ENCODE measurements at places on chromosomes 4 and X. TPM values are rescaled to one million over a fixed set of nuclear protein-coding genes. Genes with fewer than 3 reads are reported as not detected.

DNA sequence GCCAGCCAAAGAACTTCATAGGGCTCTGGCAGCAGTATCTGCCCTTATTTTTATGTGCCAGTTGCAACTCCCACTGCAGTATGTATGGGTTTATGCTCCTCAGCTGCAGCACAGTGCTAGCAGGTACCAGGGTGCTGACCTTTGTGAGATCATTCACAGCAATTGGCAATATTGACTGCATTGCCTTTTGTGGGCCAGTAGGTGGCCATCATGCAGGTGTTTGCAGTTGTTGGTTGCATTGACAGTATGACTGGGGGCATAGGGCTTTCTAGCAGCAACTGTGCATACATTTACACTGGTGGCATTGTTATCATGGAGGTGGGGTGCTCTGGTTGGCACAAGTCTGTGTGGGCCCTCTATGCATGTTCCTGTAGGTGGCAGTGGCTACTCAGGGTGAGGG is 42.5 kb downstream of the FAAH2 start:
- ATAC-seq: no peak

- no peak for ATAC-seq
Observed at GRCh38 chr4:183100827-183101226, 1.8 kb downstream of the WWC2 start.

DNA sequence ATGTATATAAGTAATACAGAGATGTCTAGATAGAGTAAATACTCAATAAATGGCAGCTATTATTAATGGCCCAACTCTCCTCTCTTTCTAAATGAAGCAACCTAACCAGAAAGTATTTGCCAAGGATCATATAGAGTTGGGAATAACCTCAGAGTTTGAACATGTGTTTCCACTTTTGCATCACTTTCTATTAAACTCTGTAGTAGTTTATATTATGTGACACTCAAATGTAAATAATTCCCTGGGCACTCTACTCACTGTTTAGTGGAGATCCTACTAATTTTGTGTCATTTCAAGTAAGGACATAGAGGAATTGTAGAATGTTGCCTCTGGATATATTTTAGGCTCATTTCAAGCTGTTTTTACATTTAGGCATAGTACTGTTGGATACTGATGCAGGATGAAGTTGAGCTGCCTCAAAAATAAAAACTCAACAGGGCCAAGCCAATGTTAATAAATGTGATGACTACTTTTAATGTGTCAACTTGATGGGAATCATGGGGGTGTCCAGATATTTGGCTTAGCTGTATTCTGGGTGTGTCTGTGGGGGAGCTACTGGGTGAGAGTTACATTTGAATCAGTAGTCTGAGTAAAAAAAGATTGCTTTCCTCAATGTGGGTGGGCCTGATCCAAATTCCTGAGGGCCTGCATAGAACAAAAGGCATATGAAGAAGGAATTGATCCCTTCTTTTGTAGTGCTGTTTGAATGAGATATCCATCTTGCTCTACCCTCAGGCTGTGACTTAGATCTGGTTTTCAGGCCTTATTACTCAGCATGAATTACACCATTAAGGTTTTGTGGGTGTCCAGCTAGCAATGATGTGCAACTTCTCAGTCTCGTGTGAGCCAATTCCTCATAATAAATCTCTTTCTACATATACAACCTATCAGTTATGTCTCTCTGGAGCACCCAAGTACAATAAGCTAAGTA is 1368.2 kb downstream of the STIM2 start:
- ATAC-seq: no peak

- peak; percentile 61 for ATAC-seq
Observed at GRCh38 chr4:140996766-140997165, 136.5 kb downstream of the RNF150 start.

MTMR8 gene
- 10.7 TPM for total RNA-seq

Measured in gastroesophageal sphincter (tissue), 4 donors.